SIG-M5 (cell line): ENCODE measurements at places on chromosomes 12 and 14.

GRCh38 chr12:45468751-45469615 lies 253.1 kb downstream of the ANO6 start:
- DNase-seq, result no peak

DNA sequence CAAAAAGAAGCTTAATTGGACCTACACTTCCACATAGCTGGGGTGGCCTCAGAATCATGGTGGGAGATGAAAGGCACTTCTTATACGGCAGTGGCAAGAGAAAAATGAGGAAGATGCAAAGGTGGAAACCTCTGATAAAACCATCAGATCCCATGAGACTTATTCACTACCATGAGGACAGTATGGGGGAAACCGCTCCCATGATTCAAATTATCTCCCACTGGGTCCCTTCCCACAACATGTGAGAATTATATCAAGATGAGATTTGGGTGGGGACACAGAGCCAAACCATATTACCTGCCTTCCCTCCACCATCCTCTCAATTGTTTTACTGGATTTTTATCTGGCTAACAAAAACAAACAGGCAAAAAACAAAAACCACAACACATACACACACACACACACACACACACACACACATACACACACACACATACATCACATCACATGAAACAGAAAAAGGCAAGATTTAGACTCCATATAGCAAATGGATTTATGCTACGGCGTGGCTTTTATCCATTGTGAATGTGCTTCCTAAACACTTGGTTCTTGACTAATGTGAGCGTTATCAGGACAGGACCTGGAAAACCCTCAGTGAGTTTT lies 66.7 kb downstream of the ZFP36L1 start:
- DNase-seq, result no peak

- no peak for DNase-seq
Measured at GRCh38 chr12:19794116-19794515, 354.8 kb downstream of the AEBP2 start.

DNA sequence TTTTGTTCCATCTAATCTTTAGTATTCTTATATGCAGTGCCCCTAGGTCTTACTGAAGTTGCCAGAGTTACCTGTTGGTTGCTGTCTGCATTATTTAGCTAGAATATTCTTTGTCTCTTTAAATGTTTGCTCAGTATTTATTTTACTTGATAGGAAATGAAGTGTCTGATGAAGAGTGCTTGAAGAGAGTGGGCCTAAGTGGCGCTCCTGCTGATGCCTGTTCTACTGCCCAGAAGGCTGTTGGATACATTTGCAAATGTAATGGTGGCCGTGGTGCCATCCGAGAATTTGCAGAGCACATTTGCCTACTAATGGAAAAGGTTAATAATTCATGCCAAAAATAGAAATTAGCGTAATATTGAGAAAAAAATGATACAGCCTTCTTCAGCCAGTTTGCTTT lies 18.9 kb downstream of the CMAS start:
- DNase-seq, result no peak

DNA sequence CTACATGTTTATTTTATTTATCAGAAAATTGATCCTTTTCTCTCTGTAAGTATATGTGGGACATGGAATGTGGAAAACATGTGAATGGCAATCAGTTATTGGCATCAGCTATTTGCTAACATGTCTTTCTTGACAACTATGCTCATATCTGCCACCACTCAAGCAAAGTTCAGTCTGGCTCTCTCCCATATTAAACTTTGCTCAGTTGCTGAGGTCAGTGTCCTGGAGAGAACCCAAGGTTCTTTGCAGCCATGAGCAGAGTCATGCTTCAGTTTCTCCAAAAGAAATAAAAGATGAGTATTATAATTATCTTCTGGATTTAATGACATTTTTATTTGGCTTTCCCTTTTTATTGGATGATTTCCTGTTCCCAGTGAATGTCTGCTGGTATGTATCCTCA lies 42.6 kb downstream of the A2M start:
- DNase-seq, result no peak

DNA sequence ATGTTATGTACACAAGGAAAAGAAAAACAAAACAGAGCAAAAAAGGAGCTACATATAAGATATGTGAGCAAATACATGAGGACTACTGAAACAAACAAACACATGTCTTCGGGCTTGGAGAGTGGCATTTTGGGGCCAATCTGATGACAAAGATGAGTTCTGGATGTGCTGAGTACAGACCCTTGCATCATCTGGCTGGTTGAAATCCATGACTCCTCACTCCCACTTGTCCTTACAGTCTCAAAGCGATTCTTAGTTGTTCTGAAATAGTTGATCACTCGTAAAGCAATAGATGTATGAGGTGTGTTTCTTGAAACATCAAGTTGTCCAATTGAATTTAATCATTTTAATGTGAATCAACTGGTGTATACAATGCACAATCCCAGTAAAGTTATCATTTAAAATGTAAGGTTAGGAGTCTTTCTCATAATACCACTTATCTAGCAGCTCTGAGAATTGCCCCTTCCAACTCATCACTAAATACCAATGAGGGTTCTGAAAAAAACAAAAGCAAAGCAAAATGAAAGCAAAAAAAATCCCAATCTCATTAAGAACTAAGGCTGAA lies 136.9 kb downstream of the ITPR2 start:
- DNase-seq, result no peak

GRCh38 chr12:89481213-89481914 lies 43.2 kb downstream of the GALNT4 start:
- DNase-seq, result no peak

GRCh38 chr12:13935169-13935568 lies 46.2 kb downstream of the GRIN2B start:
- no peak for DNase-seq

GRCh38 chr14:30193101-30193500 lies 265.5 kb upstream of the PRKD1 start:
- no peak for DNase-seq

- no peak for DNase-seq
Measured at GRCh38 chr14:94157197-94157596, 16.9 kb upstream of the PPP4R4 start.

GRCh38 chr12:41288142-41288811 lies 100.2 kb downstream of the PDZRN4 start:
- DNase-seq, result no peak

DNA sequence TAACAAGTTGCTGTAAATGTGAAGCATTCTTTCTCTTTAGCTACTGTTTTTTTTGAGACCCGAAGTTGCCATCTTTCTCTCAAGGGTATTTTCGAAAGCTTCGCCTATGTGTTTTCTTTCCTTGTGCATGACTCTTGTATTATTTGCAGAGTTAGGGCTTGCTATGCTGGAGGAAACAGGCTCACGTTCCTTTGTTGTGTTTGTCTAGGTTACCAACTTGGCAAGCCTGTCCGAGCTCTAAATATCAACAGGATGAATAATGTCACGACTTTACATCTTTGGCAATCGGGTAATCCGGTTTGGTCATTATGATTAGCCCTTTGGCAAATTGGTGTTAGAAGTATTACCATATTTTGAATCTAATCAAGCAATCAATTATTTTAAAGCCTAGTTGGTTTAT lies 15.9 kb upstream of the ATP6V0A2 start:
- DNase-seq, result no peak

DNA sequence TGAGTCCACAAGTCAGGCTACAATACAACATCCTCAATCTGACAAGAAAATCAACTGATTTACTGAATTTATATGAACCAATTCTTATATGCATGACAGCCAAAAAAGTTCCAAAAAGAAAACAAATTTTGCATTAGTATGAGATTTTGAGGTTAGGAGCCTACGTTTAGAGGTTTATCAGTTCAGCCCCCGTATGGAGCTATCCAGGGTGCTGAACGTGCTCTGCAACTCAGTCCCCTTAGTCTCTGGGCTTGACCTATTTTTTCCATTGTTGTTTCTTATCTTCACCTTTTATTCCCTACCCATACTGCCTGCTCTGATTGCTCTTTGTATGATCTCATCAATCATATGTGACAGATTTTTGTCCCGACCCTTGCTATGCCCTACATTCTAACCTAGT lies 693.0 kb downstream of the NRXN3 start:
- DNase-seq, result no peak

DNA sequence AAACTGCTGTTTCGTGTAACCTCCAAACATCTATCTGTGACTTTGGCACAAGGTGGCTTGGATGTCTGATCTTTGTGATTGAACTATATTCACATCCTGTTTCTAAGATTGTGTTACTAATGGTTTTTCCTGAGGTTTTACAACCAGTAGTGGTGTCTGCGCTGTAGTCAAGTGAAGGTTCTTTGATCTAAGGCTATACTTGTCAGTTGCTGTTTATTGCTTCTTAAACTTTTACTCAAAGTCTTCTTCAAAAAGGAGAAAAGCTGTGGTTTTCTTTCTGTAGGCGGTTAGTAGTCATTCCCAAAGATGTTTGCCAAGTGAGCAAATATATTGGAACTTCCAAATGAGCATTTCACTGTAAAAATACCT lies 12.3 kb upstream of the CALM1 start:
- no peak for DNase-seq

DNA sequence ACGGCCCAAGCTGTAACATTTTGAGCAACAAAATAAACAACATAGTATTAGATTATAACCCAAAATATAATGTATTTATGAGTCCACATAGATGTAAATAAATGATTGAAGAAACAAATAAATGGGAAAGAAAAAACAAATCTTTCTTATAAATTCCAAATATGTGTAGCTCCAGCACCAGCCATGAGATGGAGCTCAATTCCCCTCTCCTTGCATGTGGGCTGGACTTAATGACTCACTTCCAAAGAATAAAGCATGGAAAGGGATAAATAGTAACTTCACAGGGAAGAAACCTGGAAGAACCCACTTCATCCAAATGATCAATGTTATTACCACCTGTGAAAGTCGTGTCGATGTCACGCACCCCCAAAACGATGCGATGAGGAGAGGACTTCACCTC lies 158.8 kb downstream of the RPAP3 start:
- DNase-seq, result no peak

GRCh38 chr12:56522411-56523193 lies 982 bp downstream of the RBMS2 start:
- no peak for DNase-seq

- DNase-seq, result no peak
Measured at GRCh38 chr12:56339158-56339422, 406 bp downstream of the IL23A start.

DNA sequence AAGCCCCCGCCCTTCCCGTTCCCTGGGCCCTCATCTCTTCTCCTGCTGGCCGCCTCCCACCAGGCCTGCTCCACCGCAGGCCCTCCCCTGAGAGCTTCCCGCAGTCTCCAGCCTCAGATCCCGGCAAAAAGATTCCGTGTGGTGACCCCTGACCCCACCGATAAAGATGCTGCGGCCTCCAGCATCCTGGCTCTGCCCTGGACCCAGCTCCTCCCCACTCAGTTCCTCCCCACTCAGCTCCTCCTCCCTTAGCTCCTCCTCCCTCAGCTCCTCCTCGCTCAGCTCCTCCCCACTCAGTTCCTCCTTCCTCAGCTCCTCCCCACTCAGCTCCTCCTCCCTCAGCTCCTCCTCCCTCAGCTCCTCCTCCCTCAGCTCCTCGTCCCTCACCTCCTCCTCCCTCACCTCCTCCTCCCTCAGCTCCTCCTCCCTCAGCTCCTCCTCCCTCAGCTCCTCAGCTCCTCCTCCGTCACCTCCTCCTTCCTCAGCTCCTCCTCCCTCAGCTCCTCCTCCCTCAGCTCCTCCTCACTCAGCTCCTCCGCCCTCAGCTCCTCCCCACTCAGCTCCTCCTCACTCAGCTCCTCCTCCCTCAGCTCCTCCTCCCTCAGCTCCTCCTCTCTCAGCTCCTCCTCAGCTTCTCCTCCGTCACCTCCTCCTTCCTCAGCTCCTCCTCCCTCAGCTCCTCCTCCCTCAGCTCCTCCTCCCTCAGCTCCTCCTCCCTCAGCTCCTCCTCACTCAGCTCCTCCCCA lies 17.0 kb downstream of the NOC4L start:
- no peak for DNase-seq

DNA sequence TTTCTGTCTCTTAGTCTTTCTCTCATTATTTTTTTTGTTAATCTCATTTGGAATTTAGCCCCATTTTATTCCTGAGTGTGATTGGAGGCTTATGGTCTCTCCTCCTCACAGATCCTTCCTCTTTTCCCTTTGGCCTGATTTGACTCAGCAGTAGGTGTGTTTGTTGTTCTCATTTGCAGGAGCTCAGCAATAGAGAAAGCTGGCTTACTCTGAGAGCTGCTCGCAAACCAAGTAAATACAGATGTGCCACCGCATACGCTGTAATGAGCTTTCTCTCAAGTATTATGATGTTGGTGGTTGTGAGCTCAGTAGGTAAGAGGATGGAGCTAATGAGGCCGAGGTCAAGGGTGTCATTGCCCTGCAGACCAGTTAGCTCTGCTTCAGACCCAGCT lies 206.5 kb downstream of the ETV6 start:
- DNase-seq, result peak; percentile 74
